ENCODE measurements at places on chromosomes 2 and 18. TPM values are rescaled to one million over a fixed set of nuclear protein-coding genes. Genes with fewer than 3 reads are reported as not detected.

The LIMS4 gene
- 2.4 TPM for total RNA-seq

DNA sequence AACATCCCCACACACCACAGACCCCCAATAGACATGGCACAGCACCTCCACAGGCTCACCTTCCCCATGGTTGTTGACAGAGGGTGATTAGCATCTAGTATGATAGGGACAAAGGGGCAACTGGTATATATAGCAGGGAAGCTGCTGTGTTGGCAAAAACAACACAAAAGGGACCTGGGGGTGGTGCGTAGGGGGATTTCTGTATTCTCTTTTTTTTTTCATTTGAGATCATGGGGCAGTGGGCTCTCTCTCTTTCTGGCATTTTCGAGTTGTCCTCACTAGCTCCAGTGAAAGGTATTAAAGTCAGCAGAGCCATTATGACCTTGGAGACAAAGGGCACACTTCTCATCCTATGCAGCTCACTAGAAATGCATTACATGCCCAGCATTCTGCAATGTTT lies at the start of gene CRYGA:
Gene CRYGA (minus strand): TSS at position 101 of the 400 bp plus-strand sequence. CDS start 33 bp downstream, at position 68.
- DNase-seq: no peak

The REG3A gene
- 0.45 TPM for total RNA-seq

DNA sequence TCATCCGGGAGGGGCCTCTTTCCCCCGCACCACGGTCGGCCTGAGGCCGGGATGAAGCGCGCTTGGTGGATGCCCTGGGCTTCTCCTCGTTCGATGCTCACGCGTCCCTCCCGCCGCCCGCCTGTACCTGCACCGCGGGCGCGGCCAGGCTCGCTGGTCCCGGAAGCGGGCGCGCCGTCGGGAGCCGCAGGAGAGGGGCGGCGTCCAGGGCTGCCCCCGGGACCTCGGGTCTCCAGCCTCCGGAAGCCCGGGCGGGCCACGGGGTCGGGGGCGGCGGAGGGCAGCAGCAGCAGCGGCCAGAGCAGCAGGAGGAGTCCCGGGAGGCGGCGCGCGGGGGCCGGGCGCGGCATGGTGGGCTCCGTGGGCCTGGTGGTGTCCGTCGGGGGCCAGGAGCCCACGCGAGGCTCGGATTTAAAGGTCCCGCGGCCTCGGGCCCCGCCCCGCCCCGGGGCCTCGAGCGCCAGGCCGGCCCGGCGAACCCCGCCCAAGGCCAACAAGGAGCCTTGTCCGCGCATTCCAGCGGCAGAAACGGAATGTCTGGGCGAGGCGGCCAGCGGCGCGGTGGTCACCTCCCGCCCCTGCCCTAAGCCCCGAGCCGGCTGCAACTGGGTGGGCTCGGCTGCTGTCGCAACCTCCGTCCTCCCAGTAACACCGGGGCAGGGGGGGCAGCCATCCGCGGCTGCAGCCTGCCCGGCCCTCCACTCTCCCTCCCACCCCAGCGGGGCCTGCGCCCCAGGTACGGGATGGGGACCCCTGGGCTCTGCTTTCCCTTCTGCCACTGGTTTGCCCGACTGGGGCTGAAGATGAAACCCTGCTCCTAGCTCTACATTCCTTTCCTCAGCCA lies at the start of gene MATN3:
Gene MATN3 (minus strand): TSS at position 387 of the 844 bp plus-strand sequence. CDS start 37 bp downstream, at position 350.
- DNase-seq: peak; percentile 76

The FHOD3 gene
- not detected for total RNA-seq

The NDC80 gene
- 51.7 TPM for total RNA-seq

DNA sequence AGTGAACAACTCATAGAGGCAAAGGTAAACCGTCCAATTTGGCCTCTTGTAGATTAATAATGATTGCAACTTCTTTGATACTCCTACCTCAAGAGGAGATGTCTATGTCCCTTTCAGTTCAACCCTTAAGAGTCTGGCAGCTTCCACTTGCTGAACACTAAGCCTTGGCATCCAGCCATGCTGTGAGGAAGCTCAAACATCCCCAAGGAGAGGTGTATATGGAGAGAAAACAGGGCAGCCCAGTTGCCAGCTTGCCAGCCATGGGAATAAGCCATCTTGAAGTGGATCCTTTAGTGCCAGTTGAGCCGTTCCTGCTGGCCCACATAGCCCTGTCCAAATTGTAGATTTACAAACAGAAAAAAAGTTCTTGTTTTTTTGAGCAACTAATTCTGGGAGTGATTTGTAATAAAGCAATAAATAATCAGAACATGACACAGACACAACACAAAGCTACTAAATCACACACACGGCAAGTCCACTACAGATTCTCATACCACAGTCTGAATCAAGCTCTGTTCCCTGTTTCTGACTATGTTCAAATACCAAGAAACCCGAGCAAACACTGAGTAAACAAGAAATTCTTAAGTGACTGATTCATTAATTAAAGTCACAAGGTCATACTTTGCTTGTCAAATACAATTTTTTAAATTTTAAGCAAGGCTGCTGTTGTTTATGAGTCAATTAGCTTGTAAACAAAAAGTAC lies 96.1 kb downstream of the PID1 start:
- no peak for DNase-seq

DNA sequence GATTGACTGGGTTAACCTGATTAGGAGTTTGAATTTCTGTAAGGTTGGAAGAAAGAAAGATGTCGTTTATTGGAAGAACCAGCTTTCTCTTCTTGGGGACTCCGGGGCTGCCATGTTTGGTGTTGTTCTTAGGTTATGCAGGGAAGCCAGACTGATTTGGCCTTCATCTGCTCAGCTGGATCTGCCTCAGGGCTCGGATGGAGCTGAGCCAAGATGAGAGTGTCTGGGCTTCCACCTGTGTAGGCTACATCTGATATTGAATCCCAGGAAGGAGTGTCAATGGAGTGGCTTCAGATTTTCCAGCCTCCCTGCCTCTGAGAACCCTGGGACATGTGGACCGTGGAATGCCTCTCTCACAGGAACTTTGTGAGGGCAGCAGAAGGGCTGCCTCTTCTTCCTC lies 126.1 kb downstream of the WDSUB1 start:
- DNase-seq: no peak

The KCNG2 gene
- total RNA-seq: not detected
